ENCODE measurements at places on chromosomes 2 and 18. TPM values are rescaled to one million over a fixed set of nuclear protein-coding genes. Genes with fewer than 3 reads are reported as not detected.
A peak's percentile ranks its signal among the peaks of the same experiment; 100 is the strongest.

SNX17 gene
- total RNA-seq: 111 TPM

IL18R1 gene
- total RNA-seq: 1.7 TPM

CFC1 gene
- 0.34 TPM for total RNA-seq

RAD51AP2 gene
- total RNA-seq: 0.24 TPM

RBKS gene
- 1.9 TPM for total RNA-seq

DNAJC5G gene
- total RNA-seq: not detected

HOXD3 gene
- 18.7 TPM for total RNA-seq

CKAP2L gene
- 1.4 TPM for total RNA-seq

- H3K4me3 ChIP-seq: no peak overlapping the region
- no peak overlapping the region for H3K27ac ChIP-seq
- H3K4me1 ChIP-seq: no peaks in the 10 kb centered on the region
- no peak for DNase-seq
- H3K36me3 ChIP-seq: no peaks in the 10 kb centered on the region
Measured at GRCh38 chr18:51668607-51669006, 471.1 kb upstream of the MEX3C start.

GRCh38 chr2:227377467-227378351 lies 1.4 kb downstream of the TM4SF20 start:
- H3K4me3 ChIP-seq: no peak overlapping the region
- H3K27ac ChIP-seq: no peak overlapping the region
- no peaks in the 10 kb centered on the region for H3K36me3 ChIP-seq
- no peak for DNase-seq

DNA sequence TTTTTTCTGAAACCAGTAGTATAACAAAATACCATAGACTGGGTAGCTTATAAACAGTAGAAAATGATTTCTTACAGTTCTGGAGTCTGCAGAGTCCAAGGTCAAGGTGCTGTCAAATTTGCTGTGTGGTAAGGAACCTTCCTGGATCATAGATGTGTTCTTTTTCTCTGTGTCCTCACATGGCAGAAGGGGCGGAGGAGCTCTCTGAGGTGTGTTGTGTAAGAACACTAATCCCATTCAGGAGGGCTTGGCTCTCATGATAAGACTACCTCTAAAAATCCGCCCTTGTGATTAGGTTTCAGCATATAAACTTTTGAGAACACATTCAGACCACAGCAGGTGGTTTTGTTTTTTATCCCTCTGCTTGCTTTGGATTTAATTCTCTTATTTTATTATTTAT lies 25.7 kb downstream of the ANKRD62 start:
- H3K27ac ChIP-seq: no peak overlapping the region
- H3K27me3 ChIP-seq: no peaks in the 10 kb centered on the region
- no peaks in the 10 kb centered on the region for H3K36me3 ChIP-seq

- H3K4me1 ChIP-seq: peaks cover 7% of the 10 kb centered on the region
- H3K27ac ChIP-seq: peak overlapping the region; percentile 0
- DNase-seq: no peak
- H3K36me3 ChIP-seq: no peaks in the 10 kb centered on the region
Measured at GRCh38 chr2:55138014-55138881, 88.0 kb upstream of the RTN4 start.

DNA sequence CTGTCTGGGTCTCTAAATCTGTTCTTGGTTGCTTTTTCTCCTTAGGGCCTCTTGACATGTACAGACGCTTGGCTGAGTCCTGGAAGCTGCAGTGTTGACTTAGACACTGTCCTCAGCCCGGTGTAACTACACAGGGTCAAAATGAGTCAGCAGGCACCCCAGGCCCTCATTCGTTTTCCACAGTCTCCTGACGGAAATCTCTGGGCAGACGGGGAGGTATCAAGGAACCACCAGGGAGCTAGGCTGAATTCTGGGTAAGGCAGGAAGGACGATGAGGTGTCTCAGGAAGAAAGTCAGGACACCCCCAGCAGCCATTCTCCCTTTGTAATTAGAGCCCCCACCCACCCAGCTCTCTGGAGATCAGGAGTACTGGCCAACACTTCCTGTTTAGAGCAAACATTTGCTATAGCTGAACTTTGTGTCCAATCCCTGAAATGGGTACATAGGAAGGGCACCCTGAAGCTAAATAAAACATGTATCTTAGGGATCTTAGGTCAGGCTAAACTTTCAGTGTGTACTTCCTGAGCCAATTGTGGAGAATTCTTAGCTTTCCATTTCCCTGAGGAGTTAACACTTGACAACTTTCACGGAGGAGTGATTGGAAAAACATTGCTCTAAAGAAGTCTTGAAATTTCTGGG lies 23.9 kb upstream of the EPAS1 start:
- DNase-seq: no peak
- no peak overlapping the region for H3K27ac ChIP-seq
- no peaks in the 10 kb centered on the region for H3K36me3 ChIP-seq
- H3K4me1 ChIP-seq: peaks cover 10% of the 10 kb centered on the region

DNA sequence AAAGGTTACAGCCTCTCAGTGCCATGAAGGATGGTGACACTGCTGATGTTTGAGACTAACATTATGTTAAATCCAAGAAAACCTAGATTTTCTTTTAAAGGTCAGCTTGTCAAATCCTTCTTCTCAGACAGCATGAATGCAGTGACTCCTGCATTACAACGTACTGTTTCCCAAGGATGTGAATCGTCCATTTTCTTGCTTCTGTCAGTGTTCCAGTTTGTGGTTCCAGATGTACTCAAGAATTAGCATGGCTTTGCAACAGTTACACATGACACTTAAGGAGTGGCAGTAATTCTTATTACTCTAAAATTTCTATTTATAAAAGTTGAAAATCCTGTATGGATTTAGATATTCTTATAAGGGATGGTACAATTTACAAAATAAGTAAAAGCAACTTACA lies 1.5 kb upstream of the TTC39C start:
- no peak overlapping the region for H3K4me3 ChIP-seq
- DNase-seq: no peak
- H3K27me3 ChIP-seq: no peaks in the 10 kb centered on the region
- peaks cover 4% of the 10 kb centered on the region for H3K4me1 ChIP-seq
- H3K27ac ChIP-seq: no peak overlapping the region

DNA sequence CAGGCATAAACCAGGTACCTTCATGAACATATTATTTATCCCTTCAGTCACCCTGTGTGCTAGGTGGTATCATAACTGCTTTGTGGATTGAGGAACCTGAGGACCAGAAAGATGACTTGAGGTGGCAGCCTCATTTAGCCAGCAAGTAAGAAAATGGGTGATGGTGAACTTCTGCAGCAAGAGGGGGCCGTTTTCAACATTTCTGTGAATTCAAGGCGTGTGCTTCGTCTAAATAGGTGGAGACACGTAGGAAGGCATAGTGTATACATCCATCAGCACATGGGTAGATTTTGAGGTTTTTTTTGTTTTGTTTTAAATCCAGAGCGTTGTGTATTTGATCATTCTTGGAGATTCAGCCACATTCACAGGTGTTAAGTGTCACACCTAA lies 118.7 kb downstream of the SPTBN1 start:
- no peaks in the 10 kb centered on the region for H3K36me3 ChIP-seq
- H3K4me3 ChIP-seq: no peak overlapping the region
- DNase-seq: no peak
- H3K4me1 ChIP-seq: peaks cover 44% of the 10 kb centered on the region
- H3K27ac ChIP-seq: no peak overlapping the region

DNA sequence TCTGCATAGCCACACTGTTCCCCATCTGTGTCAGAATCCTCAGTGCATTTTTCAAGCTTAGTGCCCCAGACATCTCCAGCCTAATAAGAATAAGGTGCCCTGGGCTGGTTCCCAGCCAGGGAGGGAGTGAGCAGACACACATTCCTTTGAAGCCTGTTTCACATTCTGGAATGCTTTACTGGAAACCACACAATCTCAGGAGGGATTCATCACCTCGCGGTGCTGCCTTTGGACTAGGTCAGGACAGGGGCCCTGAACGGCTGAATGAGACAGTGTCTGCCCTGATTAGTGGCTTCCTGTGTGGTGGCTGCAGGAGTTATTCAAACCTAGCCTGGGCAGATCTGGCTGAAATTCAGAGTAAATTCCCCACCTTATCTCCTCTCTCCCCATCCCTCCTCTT lies 108.0 kb upstream of the LDAH start:
- no peaks in the 10 kb centered on the region for H3K36me3 ChIP-seq
- peak; percentile 8 for DNase-seq
- peaks cover 4% of the 10 kb centered on the region for H3K4me1 ChIP-seq
- no peak overlapping the region for H3K27ac ChIP-seq
- H3K27me3 ChIP-seq: no peaks in the 10 kb centered on the region

DNA sequence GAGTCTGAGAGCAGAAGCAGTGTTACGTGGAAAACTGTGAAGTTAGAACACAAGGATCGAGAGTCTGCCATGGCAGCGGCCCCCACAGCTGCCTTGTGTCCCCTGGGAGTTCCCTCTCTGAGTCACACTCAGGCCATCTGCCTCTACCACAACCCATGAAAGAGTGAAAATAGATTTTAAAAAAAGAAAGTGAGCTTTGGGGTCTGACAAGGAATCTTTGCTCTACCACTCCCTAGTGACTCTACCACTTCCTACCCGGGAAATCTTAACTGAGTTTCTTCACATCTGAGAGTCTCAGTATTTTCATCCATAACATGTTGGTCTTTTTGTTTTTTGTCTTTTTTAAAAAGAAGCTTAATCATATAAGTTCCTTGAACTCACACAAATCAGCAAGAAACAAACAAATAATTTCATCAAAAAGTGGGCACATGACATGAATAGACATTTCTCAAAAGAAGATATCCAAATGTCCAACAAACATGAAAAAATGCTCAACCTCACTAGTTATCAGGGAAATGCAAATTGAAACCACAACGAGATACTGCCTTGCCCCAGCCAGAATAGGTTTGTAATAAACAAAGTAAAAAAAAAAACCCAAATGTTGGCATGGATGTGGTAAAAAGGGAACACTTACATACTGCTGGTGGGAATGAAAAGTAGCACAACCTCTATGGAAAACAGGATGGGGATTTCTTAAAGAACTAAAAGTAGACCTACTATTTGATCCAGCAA lies 2.4 kb upstream of the MSGN1 start:
- H3K27me3 ChIP-seq: no peaks in the 10 kb centered on the region
- no peak overlapping the region for H3K4me3 ChIP-seq

DNA sequence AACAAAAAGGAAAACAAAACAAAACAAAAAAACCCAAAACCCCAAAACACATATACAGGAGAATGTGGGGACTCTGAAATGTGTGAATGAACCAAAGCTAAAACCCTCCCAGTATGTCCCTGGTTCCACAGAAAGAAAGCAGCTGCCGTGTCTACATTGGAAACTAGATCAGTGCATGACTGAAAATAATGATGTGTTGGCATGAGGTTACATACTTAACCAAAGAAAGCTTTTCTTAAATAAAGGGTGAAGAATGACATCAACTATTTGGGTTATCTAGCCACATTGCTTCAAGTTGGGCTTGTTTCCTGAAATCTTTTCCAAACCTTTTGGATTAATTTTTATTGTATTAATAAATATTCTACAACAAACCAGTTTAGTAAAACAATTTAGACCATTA lies 91.9 kb upstream of the FN1 start:
- DNase-seq: no peak
- H3K36me3 ChIP-seq: no peaks in the 10 kb centered on the region
- H3K27me3 ChIP-seq: no peaks in the 10 kb centered on the region
- no peak overlapping the region for H3K4me3 ChIP-seq
- H3K4me1 ChIP-seq: peaks cover 2% of the 10 kb centered on the region
- H3K27ac ChIP-seq: no peak overlapping the region

GRCh38 chr2:132680544-132680943 lies 10.5 kb upstream of the LYPD1 start:
- no peaks in the 10 kb centered on the region for H3K27me3 ChIP-seq
- no peak for DNase-seq
- H3K27ac ChIP-seq: no peak overlapping the region
- H3K36me3 ChIP-seq: no peaks in the 10 kb centered on the region
- H3K4me1 ChIP-seq: no peaks in the 10 kb centered on the region

- no peak overlapping the region for H3K4me3 ChIP-seq
- no peaks in the 10 kb centered on the region for H3K27me3 ChIP-seq
- H3K27ac ChIP-seq: no peak overlapping the region
- H3K4me1 ChIP-seq: no peaks in the 10 kb centered on the region
- no peaks in the 10 kb centered on the region for H3K36me3 ChIP-seq
Measured at GRCh38 chr2:32732912-32733472, 105.1 kb downstream of the TTC27 start.

GRCh38 chr2:172860336-172860707 lies 124.7 kb downstream of the RAPGEF4 start:
- no peaks in the 10 kb centered on the region for H3K27me3 ChIP-seq
- H3K4me1 ChIP-seq: no peaks in the 10 kb centered on the region

DNA sequence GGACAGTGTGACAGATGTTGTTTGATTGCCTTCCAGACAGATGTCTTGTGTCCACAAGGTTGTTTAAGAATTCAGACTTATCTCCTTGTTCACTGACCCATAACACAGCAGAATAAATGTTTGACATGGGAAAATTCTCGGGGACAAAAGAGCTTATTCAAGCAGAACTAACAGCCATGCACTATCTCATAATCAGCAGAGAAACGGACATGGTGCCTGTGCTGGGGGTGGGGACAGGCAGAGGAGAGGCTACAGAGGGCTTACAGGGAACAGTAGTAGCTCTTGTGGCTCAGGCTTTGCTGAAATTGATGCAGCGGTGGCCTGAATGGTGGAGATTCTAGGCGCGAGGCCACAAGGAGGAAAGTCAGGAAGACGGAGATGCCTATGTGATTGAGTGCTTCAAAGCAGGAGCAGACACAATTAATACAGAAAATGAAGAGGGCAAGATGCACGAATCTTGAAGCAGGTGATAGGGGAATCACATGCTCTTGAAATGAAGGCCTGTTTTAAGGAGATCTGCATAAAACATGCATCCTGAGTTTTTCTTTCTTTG lies 62.0 kb upstream of the CAB39 start:
- no peaks in the 10 kb centered on the region for H3K36me3 ChIP-seq
- no peaks in the 10 kb centered on the region for H3K27me3 ChIP-seq
- no peak for DNase-seq
- H3K4me1 ChIP-seq: no peaks in the 10 kb centered on the region
- H3K27ac ChIP-seq: no peak overlapping the region

DNA sequence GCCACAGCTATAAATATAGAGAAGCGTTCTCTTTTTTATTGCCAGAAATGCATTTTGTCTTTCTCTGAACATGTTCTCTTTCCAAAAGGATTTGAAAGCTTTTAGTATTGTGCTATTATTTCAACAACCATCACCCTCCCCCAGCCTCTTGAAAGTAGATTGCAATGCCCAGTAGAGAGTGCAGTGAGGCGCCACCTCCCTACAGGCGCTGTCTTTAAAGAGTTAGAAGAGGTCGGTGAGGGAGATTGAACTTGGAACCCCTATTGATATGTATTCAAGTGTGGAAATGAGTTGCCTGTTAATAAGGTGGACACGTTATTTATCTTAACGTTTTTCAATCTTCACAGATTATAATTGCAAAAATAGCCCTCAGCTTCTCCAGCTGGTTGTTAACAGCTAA lies 360.3 kb downstream of the LRP1B start:
- H3K27me3 ChIP-seq: no peaks in the 10 kb centered on the region
- H3K36me3 ChIP-seq: no peaks in the 10 kb centered on the region
- no peak overlapping the region for H3K4me3 ChIP-seq
- no peak overlapping the region for H3K27ac ChIP-seq
- H3K4me1 ChIP-seq: no peaks in the 10 kb centered on the region

DNA sequence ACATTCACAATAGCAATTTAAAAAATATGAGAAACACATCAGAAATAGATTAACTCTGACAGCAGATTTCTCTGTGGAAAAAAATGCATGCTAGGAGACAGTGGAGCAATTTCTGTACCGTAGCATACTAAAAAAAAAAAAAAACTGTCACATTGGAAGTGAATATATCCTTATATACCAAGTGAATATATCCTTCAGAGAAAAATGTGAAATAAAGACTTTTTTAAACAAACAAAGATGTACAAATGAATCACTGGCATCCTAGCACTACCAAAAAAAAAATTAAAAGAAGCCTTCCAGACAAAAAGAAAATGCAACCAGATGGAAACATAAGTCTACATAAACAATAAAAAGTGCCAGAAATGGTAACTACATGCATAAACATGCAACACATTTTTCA lies 169.4 kb downstream of the NBAS start:
- H3K36me3 ChIP-seq: no peaks in the 10 kb centered on the region
- no peak for DNase-seq
- no peaks in the 10 kb centered on the region for H3K27me3 ChIP-seq
- no peak overlapping the region for H3K4me3 ChIP-seq

Measured in ovary (tissue), 10 donors.